ENCODE measurements at places on chromosomes 2 and 18.

DNA sequence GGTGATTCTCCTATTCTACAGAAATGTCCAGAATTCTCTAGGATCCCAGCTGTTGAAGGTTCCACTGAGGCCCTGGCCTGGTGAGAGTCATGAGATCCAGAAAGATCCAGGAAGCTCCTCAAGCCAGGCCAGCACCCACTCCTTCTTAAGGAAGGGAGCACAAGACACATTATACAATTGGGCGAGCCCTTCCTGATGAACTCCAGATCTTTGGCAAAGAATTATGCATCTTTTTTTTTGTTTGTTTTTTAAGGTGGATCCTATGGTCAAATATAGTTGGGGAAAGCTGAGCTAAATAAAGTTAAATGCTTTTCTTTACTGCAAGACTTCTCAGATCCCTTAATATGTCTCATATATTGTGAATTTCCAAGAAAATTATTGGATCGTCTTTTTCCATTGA lies 37.0 kb upstream of the LOXHD1 start:
- no peak for DNase-seq

GRCh38 chr18:73683409-73684238 lies 464.0 kb downstream of the FBXO15 start:
- no peak for DNase-seq

DNA sequence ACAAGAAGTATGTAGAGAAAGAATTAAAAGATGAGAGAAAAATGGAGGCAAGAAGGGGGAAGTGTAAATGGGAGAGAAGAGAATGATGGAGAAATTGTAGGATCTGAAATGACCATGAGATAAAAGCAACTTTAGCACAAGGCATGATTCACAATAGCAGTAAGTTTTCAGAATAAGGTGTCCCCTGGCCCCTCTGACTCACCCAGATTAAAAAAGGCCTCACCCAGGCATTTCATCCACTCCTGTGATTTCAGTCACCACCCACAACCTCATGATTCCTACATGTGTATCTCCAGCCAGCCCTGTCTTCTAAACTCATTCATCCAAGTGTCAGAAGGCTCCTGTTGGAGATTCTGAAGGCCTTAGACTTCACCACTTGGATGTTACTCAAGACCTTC lies 56.6 kb downstream of the SP100 start:
- DNase-seq = peak; percentile 43

GRCh38 chr2:59462422-59463197 lies 1090.8 kb downstream of the BCL11A start:
- no peak for DNase-seq

- peak; percentile 53 for DNase-seq
Observed at GRCh38 chr2:106076941-106077340, 117.2 kb downstream of the UXS1 start.

All from CD4-positive, alpha-beta T cell treated with Interleukin-6 for 4 hours (primary cell).